Kidney capillary endothelial cell (primary cell): ENCODE measurements at places on chromosomes 7 and 10.

DNA sequence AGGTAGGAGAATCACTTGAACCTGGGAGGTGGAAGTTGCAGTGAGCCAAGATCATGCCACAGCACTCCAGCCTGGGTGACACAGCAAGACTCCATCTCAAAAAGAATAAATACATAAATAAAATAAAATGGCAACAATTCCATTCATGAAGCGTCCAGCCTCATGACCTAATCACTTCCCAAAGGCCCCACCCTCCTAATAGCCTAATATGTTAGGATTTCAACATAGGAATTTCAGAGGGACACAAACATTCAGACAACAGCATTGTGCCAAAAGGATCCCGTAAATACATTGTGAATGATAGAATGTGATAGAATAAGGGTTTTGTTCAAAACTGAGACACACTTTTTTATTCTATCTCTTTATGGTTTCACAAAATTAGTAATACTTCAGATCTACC lies 90.3 kb downstream of the FAM107B start:
- DNase-seq = no peak

GRCh38 chr7:57772126-57772924 lies 322.3 kb downstream of the ZNF716 start:
- DNase-seq = no peak

GRCh38 chr10:86770412-86770960 lies 14.1 kb downstream of the BMPR1A start:
- no peak for DNase-seq

GRCh38 chr10:64096941-64097340 lies 575.7 kb downstream of the REEP3 start:
- DNase-seq = no peak

GRCh38 chr7:151014950-151015349 lies 9.3 kb downstream of the ATG9B start:
- no peak for DNase-seq

DNA sequence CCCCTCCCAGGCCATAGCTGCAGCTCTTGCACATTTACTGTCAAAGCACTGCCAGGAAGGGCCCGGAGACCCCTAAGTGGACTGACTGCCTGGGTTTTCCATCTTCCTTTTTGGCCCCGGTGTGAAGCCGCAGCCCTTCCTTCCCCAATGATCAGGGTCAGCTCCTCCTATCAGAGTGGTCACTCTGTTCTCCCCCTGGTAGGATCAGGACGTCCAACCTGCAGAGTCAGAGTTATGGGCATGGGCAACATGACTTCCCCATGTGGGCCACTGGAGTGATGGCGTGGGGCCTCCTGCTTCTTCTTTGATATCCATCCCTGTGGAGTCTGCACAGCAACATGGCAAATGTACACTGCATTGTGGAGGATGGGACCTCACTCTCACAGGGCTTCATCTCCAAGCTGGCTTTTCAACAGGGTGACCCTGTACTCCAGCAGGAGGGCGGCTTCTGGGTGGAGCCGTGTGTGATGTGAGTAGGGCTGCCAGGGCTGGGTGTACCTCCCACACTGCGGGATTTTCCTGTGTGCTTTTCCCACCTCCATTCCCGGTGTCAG lies 6.4 kb upstream of the RAMP3 start:
- DNase-seq = no peak

- no peak for DNase-seq
These were observed 8.1 kb downstream of the STK17A start for GRCh38 chr7:43590862-43591557.

GRCh38 chr7:5278766-5279165 lies 4.0 kb upstream of the SLC29A4 start:
- DNase-seq = no peak

- DNase-seq = no peak
These were observed 49.1 kb downstream of the NCAPG2 start for GRCh38 chr7:158655507-158655906.

DNA sequence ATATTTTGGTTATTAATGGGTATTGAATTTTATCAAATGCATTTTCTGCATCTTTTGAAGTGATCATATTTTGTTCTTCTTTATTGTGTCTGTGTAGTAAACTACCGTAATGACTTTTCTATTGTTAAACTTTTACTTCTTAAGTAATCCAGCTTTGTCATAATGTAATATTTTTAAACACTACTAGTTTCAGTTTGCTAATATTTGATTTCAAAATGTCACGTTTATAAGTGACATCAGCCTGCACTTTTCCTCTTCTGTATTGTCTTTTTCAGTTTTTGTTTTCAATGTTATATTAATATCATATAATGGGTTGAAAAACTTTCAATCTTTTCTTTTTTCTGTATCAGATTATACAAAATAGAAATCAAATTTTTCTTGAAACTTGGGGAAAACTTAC lies 71.6 kb upstream of the ANKRD1 start:
- DNase-seq = no peak

DNA sequence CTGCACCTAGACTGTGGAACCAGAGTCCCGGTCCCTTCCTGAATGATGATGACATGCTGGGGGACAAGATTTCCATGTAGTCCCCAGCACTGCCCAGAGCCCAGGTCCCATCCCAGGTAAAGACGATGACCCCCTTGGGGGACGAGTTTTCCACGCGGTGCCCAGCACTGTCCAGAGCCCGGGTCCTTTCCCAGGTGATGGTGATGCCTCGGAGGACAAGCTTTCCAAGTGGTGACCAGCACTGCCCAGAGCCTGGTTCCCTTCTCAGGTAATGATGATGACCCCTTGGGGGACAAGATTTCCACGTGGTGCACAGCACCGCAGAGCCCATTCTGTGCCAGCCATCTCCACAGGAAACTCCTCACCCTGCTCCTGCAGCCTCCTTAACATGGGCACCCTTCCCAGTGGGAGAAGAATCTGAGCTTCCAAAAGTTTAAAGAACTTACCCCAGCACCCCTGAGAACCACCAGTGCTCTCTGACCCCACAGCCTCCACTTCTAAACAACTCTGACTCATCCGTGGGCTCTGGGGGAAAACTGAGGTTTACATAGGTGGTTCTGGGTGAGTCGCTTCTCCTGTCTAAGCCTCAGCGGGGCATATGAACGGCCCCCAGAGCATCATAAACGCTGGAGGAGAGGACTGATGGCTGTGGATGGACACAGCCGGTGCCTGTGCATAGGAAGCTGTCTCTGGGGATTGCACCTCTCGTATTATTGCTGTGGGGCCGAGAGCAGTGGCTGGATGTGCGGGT lies 233.2 kb downstream of the TCERG1L start:
- no peak for DNase-seq

DNA sequence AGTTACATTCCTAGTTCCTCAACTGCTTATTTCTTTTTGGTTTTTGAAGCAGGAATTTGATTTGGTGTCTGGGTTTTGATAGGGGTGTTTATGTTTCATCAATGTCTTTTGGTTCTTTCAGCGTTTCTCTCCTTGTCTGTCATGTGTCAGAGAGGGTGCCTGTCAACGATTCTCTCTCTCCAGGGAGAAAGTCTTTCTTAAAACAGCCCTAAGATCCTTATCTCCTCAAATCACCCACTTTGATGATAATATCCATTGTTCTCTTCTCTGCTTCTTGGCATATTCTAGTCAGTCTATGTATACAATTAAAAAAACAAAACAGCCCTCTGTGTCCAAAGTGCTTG lies 77.2 kb downstream of the TCF7L2 start:
- DNase-seq = no peak

- DNase-seq = peak; percentile 94
These were observed 23.2 kb downstream of the CREB3L2 start for GRCh38 chr7:137978464-137979237.

DNA sequence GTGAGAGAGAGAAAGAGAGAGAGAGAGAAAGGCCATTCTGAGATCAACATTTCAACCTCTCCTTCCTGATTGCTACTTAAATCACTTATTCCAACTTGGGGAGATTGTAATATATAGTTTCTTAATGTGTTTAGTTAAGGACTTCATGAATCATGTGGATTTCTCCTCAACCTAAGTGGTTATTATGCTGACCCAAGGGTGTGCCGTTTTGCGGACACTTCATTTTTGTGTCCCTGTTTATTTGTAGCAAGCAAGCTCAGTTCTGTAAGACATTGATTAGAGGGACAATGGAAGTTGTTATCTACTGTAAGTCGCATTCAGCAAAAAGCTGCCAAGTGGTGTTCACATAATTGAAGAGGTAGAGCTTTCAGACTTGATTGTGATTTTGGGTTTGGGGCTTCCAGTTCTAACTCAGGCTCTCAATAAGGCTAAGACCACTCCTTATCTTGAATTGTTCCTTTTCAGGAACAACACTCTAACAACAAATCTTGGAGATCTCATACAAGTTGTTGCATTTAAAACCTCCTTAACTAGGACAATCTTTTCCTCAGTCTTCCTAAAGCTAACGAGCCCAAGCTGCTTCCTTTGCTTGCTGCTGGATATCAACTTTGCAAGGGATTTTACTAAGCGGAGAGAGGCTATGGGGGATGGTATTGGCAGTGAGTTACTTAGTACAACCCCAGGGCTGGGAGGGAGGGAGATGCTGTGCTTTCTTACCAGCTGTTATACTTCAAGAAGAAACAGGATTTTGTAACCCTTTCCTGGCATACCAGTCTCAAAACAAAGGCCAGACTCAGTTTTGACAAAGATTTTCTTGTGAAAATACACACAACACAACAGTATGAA lies 19.8 kb upstream of the COL1A2 start:
- DNase-seq = no peak

GRCh38 chr10:83427101-83427500 lies 712.2 kb upstream of the GHITM start:
- DNase-seq = no peak

- no peak for DNase-seq
These were observed 59.9 kb downstream of the PDGFA start for GRCh38 chr7:459584-460373.

GRCh38 chr10:104430360-104430759 lies 76.7 kb downstream of the CFAP58 start:
- DNase-seq = no peak

DNA sequence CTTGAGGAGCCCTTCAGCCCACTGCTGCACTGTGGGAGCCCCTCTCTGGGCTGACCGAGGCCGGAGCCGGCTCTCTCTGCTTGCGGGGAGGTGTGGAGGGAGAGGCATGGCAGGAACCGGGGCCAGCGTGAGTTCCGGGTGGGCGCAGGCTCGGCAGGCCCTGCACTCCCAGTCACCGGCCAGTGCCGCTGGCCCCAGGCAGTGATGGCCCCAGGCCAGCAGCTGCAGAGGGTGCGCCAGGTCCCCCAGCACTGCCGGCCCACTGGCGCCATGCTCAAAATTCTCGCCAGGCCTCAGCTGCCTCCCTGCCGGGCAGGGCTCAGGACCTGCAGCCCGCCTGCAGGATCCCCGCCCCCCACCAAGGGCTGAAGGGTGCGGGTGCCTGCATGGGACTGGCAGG lies 128.4 kb upstream of the STARD3NL start:
- no peak for DNase-seq

GRCh38 chr7:14739841-14740185 lies 162.7 kb downstream of the DGKB start:
- no peak for DNase-seq

DNA sequence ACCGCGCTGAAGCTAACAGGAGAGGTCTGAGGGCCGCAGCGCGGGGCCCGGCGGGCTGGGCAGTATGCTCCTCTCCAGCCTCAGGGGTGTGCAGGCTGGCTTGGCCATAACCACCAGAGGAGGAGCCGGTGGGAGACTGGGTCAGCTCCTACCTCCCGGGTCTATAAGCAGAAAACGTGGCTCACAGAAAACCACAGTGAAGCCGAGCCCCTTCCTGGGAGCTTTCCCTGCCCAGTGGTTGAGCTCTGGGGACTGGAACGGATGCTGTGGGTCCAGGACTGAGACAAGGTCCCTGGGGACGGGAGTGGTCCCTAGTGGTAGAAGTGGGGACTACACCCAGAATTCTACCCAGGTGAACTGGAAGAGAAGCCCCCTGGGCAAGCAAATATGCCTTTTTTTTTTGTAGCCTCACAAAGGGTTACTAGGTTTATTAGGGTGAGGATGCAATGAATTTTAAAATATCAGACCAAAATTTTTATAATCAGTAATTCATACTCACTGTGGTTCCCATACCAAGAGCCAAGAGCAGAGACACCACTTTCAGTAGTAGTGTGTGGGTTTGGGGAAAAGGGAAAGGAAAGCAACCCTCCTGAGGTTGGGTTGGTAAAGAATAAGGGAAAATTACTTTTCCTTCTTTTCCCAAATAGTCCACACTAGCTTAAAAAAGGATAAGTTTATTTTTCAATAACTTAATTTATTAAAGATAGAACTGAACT lies 67.9 kb upstream of the PRKCQ start:
- no peak for DNase-seq
